ENCODE measurements at places on chromosomes 13 and 19.
A peak's percentile ranks its signal among the peaks of the same experiment; 100 is the strongest.

- DNase-seq, result no peak
These were observed 173.8 kb downstream of the EFNB2 start for GRCh38 chr13:106361621-106362020.

DNA sequence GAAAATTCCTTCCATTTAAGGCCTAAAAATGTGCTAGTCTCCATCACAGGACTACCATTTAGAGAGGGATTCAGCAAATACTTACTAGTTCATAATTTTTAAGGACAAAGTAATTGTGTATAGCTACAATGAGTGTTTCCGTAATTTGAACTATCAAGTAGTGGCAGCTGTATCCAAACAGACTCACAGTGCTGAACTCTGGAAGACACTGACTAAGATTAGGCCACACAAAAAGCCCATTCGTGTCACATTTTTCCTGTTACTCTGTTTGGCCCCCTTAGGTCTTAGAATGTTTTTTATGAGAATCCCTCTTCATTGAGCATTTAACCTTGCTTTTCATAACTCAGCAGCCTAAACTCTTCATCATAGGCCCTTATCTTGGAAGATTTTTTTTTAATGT lies 731.2 kb upstream of the PCDH9 start:
- DNase-seq, result no peak

- DNase-seq, result peak; percentile 9
These were observed 69.9 kb downstream of the RUBCNL start for GRCh38 chr13:46317120-46317519.

DNA sequence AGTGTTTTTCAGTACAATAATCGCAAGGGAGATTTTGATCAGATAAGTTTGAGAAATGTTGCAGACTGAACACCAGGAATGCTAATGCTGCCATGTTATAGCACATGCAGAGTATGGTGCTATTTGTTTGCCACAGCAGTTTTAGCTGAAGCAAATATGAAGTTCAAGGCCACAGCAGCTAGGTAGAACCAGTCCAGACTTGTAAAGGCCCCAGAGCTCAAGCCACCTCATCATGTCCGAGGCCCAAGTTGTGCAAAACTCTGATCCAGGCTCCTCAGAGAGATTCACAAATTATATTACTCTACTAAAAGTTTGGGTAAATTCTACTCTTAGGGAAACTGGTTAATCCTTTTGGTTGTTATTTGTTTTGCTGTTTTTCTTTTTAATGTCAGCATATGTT lies 2702.6 kb downstream of the PCDH9 start:
- no peak for DNase-seq

- DNase-seq, result no peak
These were observed 417.1 kb downstream of the PCDH17 start for GRCh38 chr13:58048670-58049069.

DNA sequence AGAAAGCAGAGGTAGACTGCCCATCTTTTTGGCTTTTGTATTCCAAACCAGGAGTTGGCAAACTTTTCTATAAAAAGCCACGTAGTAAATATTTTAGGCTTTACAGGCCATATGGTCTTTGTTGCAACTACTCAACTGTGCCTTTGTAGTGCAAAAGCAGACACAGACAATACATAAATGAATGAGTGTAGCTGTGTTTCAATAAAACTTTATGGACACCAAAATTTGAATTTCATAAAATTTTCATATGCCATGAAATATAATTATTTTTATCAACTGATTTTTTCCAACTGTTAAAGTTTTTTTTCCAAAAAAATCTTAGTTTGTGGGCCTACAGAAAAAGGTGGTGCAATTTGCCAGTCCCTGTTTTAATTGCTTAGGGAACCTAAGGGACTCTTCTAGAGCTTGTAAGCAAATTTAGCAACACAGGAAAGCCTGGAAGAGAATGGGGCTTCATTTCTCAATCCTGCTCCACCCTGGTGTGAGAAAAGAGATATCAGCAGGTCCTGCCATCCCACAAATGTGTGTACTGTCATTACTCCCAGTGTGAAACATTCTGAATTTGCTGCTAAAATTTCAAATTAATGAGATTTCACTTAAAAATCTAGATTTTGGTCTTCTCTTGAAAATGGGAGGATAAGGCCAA lies 194.2 kb downstream of the RGCC start:
- DNase-seq, result no peak

GRCh38 chr13:113658836-113659235 lies 838 bp upstream of the ATP4B start:
- DNase-seq, result no peak

DNA sequence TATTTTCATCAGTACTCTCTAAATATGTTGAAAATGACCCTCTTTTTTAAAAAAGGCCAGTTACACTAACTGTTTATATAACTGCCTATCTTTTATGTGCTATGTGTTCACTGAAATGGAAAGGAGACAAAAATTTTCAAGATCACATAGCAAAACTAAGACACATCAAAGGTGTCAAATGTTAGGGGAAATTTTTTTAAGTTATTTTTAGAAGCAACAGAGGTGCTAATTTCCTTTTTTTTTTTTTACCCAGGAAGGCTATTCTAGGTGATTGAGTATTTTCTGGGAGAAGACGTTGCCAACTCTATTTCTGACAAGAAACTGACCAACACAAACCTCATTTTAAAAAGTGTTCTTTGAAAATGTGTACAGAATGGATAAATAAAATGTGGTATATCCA lies 45.7 kb downstream of the ELF1 start:
- DNase-seq, result no peak

- no peak for DNase-seq
These were observed 125.8 kb upstream of the PCDH9 start for GRCh38 chr13:67355812-67356476.

- no peak for DNase-seq
These were observed 790.3 kb downstream of the SLITRK5 start for GRCh38 chr13:88461272-88462009.

- DNase-seq, result no peak
These were observed 140.1 kb downstream of the ZDHHC20 start for GRCh38 chr13:21318891-21319532.

- no peak for DNase-seq
These were observed 122.3 kb downstream of the DNAJC15 start for GRCh38 chr13:43145534-43146196.

- DNase-seq, result no peak
These were observed 45.7 kb downstream of the TPP2 start for GRCh38 chr13:102642475-102642874.

- no peak for DNase-seq
These were observed 11.1 kb downstream of the SLC7A10 start for GRCh38 chr19:33214596-33214995.

- no peak for DNase-seq
These were observed 59.5 kb downstream of the ANKRD10 start for GRCh38 chr13:110855363-110855762.

DNA sequence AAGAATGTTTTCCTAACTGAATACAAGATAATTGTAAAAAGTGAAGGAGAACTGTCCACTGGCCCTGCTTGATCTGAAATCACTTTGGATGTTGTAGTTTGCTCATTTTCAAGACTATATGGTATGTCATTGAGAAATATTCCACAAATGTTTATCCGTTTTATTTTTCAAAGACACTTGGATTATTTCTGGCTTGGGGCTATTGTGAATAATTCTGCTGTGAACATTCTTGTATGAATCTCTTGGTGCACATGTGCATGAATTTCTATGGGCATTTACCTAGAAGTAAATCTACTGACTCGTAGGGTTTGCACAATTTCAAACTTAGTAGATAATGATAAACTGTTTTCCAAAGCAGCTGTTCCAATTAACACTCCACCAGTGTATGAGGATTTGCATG lies 8.6 kb downstream of the RXFP2 start:
- no peak for DNase-seq

- no peak for DNase-seq
These were observed 36.9 kb downstream of the ELL start for GRCh38 chr19:18484992-18485391.

DNA sequence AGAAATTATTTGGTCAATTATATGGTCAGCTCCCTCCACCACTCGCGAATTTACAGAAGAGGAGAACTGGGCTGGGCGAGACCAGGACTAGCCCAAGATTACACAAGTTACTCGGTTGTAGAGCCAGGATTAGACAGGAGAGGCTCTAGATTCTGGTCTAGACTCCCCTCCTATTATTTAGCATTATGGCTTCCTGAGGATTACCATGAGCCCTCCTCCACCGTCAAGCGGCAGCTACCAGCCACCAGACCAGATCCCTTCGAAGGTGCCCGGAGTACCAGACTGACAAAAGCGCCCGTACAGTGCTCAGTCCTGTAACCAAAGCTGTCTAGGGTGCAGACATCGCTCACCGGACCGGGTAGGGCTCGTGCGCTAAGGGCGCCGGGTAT lies 497 bp upstream of the MLNR start:
- DNase-seq, result no peak

DNA sequence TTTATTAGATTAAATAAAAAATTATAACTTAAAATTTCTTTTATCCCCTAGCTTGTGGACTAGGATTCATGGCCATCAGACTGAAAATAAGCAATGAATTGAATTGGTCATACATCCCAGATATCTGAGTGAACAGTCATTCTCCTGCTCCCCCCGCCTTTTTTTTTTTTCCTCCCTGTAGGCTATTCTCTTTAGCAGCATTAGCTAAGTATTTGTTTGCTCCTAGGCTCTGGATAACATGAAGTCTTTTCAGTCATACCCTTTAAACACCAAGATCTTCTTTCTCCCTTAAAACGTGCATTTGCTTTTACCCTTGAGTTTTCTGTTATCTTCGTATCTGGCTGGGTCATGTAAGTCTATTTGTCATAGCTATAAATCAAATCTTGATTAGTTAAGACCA lies 866.7 kb upstream of the SPRY2 start:
- no peak for DNase-seq

DNA sequence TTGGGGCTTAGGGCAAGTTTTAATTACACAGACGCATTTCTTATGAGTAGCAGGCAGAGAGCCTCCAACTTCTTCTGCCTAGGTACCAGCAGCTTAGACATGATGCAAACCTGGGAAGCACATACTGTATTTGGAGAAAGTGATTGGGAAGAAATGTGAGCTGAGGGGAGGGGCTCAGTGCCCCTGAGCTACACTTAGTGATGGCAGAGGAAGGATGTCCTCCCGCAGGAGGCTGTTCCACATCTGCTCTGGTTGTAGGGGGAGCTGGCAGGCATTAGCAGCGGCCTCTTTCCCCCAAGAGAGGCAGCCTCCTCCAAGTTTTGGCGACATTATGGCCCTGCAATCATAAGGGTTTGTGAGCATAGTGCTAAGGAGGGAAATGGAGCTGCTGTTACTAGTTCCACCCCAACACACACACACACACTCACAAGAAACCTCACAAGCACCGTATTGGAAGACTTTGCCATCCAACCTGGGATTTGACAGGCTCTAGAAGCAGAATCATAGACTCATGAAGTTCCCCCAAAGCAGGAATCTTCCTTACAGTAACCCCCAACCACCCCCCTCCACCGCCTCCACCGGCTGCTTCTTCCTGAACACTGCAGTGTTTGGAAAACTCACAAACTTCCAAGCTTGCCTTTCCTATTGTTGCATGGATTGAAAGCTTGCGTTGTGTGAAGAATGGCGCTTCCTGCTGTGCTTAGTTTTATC lies 3.3 kb downstream of the ALOX5AP start:
- no peak for DNase-seq

- DNase-seq, result peak; percentile 33
These were observed 14.5 kb upstream of the MPHOSPH8 start for GRCh38 chr13:19618977-19619376.

DNA sequence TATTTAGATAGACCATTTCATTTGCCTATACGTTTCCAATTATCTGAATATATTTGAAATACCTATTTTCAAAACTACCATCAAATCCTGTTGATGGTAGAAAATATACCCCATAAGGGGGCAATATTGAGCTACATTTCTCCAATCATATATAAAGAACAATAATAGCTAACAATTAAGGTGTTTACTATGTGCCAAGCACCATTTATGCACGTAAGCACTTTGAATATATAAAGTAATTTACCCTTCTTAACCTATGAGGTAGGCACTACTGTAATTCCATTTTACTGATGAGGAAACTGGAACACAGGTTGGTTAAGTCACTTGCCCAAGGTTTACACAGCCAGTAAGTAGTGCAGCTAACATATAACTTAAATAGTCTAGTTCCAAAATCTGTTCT lies 79.2 kb downstream of the UBL3 start:
- no peak for DNase-seq

DNA sequence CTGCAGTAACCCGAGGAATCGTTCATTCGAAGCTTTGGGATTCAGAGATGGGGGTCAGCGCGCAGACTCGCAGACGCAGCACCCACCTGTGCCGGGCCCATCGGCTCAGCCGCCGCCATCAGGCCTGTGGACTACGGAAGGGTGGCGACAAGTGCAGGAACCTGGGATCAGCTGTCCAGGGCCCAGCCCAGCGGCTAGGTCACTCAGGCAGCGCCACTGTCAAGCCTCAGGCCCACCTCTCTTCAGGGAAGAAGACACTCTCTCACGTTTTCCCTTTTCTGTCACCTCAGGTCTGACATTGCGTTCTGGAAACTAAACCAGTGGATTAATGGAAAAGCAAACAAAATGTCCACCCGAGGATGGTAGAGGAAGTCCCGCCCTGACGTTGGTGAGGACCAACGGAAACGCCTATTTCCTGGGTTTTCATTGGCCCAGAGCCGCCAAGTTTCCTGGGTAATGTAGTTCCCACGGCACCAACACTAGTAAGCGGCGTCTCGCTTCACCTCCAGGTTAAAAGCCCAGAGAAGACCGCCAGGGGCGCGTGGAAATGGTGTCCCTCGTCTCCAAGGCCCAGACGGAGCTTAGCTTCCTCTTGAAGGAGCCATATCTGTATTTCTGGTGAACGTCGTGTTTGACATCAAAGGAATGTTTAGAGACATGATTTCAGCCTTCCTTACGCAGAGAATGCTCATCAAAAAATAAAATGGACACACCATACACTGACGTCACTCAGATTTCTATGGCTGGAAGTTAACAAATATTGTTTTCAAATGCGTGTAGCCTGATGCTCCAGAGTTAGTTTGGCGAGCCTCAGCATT lies at the start of gene ZNF772:
ZNF772 (minus strand) TSS at position 376 of the 818 bp plus-strand sequence; CDS start at position 119, 257 bp downstream.
- peak; percentile 91 for DNase-seq

GRCh38 chr13:73321043-73321442 lies 262.2 kb downstream of the KLF5 start:
- DNase-seq, result no peak

GRCh38 chr13:45289936-45290563 lies 50.9 kb downstream of the TPT1 start:
- DNase-seq, result no peak

- DNase-seq, result no peak
These were observed 20.0 kb upstream of the CCNP start for GRCh38 chr19:40246292-40247073.

DNA sequence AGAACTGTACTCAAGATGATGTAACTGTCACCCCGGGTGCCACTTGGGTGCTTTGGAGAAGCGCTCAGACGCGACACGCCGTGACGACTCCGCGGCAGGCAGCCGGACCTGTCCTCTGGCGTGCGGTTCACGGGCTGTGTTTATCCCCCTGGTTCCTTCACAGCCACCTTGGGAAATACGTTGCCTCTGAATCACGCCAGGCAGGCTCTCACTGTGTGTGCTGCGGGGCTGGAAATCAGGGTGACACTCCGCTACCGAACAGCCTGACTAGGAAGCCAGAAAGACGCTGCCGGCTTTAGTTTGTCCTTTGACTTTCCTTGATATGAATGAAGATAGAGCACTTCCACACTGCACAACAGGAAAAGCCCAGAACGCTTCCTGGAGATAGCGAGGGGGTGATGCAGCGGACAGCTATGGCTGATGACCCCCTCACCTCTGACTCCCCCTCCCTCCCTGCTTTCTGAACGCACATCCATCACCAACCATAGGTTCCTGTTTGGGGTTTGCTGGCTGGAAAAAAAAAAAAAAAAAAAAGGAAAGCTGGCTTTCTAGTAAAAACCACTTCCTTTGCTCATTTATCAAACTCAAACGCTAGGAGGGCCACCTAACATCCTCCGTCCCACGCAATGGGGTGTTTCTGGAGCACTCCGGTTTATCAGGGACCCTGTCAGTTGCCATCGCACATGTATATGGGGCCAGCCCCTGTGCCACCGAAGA lies 3.7 kb upstream of the GP6 start:
- no peak for DNase-seq
